ENCODE measurements at places on chromosomes 16 and 17.
A peak's percentile ranks its signal among the peaks of the same experiment; 100 is the strongest.

- DNase-seq, result peak; percentile 22
Measured at GRCh38 chr17:39200070-39200879, at the start of gene RPL19. Gene RPL19, plus strand, starts transcription at chr17:39200283. Its CDS starts 62 bp downstream, at chr17:39200345.

GRCh38 chr17:58331815-58332777 lies 3.5 kb upstream of the TSPOAP1 start:
- DNase-seq, result peak; percentile 54

DNA sequence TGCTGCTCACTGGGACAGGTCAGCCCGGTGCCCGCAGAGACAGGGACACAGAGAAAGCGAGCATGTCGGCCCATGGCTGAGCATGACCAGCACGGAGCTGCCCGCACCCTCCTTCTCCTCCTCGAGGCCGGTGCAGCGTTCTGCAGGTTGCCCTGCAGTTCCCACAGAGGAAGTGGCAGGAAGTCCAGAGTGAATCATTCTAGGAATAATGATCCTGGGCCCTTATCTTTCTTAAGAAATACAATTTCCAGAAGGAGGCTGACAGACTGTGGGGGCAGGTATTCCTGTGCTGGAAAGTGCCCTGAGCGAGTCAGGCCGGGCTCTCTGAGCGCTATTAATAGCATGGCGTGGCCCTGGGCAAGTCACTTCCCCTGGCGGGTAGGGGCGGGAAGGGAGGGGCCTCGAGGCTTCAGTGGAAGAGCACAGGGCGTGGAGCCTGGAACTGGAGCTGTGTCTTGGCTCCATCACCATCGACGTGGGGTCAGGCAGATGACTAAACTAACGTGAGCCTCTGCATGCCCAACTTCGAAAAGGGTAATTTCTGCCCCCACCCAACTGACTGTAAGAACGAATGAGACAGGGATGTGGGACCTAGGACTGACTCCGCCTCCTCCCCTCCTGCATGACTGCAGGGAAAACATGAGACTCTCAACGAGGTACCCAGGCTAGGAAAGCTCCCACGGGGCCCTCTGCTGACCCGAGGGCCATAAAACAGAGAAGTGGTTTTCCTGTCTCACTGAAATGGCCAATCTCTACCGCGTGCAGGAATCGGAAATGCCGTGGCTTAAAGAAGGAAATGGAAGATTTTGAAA lies 9.8 kb downstream of the TMEM204 start:
- DNase-seq, result peak; percentile 61

GRCh38 chr16:15521390-15521757 lies 87.0 kb downstream of the BMERB1 start:
- no peak for DNase-seq

GRCh38 chr17:8843344-8843743 lies 24.1 kb downstream of the PIK3R6 start:
- DNase-seq, result no peak

- DNase-seq, result no peak
Measured at GRCh38 chr17:65656390-65657250, 95.2 kb upstream of the AXIN2 start.

- DNase-seq, result no peak
Measured at GRCh38 chr16:68369697-68370580, 59.1 kb downstream of the PRMT7 start.

DNA sequence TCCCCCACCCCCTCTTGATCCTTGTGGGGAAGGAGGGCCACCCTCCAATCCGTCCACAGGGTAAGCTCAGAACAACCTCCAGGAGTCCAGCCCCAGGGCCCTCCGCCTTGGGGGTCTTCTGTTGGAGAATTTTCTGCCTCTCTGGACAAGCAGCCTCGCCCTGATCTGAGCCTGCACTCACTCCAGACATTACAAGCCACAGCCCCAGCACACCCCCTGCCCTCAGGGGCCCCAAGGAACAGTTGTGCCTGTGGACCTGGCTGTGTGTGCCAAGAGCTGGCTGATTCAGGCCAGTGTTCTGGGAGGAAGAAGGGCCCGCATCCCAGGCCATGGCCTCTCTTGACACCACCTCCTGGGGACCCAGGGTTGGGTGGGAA lies 477 bp upstream of the ARHGAP27 start:
- no peak for DNase-seq

DNA sequence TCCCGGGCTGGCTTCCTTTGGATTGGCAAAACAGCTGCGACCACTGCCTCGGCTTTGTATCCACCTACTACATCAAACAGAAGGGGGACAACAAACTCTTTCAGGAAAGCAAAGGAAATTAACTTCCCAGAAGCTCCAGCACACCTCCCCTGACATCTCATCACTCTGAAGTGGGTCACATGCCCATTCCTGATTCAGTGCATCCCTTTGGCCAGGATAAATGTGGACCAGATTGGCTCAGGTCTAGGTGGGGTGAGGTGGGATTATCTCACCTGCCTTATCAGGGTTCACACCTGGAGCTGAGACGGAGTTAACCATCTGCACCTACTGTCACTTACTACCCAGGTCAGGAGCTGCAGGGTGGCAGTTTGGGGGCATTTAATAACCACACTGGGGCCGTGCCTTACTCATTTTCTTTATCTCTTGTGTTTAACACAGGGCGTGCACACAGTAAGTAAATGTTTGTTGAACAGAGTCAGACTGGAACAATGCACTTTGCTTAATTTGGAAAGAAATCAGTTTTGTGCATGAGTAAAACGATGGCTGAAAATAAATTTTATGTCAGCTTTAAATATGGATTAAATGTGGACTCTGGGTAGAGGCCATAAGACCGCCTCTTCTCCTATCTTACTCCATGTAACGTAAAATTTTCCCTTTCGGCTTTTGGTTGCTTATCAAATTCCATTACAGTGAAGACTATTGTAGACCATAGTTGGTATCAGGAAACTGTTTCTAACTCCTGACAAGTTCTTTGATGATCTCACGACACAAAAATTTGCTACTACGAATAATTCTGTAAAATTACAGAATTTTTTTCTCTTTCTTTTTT lies 36.0 kb downstream of the IQCK start:
- no peak for DNase-seq

DNA sequence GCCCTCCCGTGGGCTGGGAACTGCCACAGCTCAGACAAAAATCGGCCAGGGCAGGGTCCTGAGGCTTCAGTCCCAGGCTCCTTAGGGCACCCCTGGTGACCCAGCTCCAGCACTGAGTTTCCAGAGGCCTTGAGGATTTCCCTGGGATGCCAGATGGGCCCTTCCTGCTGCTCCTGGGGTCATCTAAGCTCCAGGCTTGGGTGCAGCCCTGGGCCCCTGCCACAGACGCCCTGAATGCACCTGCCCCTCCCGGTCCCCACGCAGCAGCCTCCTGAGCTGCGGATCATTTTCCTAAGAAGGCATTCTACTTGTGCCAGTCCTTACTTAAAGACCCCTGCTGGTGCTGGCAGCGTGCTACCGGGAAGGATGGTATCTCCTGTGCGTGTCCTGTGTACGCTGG lies 6.0 kb upstream of the RNPS1 start:
- DNase-seq, result no peak

DNA sequence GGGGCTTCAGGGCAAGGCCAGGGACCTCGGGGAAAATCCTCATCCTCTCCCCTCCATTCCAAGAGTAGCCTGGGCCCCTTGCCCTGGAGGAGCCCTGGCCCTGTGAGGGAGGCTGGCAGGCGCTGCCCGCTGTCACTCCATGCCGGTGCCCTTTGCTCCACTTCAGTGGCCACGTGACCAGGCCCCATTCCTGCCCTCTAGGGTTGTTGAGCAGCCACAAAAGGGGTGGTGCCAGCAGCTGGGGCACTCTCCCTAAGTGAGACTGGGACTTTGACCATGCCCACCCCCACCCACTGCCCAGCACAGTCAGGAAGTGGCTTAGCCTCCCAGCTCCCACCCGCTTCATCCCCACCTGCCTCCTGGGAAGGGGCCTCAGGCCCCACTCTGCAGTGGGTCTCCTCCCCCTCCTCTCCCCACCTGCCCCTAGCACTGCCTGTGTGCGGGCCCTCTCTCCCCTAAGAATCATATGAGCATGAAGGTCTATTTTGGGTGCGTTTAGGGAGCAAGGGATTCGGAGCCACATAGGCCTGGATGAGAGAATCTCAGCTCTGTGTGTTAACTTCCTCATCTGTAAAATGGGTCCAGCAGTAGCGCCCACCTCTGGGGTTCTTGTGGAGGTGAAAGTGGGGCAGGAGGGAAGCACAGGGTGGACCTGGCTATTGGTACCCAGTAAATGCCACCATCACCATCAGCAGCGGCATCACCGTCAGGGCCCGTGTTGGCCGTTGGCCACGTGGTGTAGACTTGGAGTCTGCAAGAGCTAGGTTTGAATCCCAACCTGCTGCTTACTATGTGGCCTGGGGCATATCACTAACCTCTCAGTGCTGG lies 7.2 kb downstream of the PDK2 start:
- peak; percentile 34 for DNase-seq

DNA sequence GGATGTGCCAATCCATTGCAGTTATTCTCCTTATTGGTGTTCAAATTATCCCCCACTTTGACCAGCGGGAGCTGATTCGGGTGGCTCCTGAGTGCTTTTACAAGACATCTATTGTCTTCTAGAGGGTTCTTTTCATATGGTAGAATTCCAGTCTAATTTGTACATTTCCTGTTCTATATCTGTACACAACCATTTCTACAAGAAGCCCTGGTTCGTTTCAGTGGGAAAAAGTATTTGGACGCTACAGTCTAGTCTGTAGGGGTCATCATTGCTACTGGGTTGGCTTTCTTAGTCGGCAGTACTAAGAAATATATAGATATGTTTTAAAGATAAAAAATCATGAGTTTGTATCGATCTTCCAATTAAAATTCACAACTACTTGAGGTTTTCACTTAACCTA lies 262.6 kb downstream of the MAP2K6 start:
- peak; percentile 51 for DNase-seq

DNA sequence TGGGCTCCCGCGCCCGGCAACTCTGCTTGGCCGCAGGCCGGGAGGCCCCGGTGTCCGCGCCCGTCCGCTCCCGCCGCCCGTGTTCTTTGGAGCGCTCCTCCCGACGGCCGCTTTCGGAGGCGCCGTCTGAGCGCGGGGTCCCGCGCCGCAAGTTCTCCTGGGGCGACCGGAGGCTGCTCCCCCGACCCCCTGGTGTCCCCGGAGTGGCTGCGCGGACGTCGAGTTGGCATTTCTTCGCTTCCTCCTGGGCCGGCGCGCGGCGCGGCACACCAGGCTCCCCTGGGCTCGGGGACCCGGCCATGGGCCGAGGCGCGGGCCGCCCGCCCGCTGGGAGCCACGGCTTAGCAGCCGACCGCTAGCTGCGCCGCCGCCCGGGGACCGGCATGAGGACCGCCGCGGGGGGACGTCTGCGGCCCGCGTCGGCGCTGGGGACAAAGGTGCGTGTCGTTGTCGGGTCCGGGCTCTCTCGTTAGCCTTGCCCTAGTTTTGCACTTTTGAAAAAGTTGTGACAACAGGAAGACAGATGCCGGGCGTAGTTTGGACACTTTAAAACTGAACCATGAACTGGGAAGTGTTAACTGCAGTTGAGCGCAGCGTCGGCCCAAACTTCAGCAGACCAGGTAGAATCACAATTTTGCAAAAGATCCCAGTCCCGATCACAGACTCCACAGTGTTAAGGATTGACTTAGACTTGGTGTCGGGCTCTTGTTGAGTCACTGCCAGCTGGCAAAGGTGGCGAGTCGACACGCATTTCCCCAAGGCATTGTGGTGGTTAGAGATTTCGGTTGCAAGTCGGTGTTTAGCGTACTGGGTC lies 700 bp downstream of the UBN1 start:
- DNase-seq, result no peak

Measured in pons (tissue), 1 donor.